Non-pigmented ciliary epithelial cell (primary cell): ENCODE measurements at places on chromosomes 11 and 22.

DNA sequence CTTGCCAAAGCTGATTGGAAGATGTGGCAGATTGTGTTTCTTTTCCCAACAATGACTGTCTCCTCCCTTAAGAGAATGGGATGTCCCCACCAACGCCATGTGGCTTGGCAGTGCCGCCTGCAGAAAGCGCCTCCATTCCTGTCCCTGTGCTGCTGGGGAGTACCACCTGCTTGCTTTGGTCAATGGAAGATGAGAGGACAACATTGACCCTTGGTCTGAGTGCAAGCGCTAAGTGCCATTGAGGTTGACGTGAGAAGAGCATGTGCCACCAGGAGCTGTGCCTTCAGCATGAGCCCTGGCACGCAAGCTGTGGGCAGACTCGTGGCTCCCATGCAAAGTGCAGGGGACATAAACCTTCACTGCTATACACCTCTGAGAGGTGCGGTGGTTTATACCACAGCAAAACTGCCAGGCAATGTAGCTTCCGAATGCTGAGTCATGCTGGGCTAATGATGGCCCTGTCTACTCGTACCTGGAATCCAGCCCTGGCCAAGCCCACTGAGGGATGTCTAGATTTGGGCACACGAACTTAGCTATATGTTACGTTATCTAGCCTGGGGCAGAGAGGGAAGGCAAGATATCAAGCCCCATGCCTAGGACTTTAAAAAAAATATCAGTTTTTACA, 41.9 kb downstream of the MYEOV start:
- DNase-seq: no peak

DNA sequence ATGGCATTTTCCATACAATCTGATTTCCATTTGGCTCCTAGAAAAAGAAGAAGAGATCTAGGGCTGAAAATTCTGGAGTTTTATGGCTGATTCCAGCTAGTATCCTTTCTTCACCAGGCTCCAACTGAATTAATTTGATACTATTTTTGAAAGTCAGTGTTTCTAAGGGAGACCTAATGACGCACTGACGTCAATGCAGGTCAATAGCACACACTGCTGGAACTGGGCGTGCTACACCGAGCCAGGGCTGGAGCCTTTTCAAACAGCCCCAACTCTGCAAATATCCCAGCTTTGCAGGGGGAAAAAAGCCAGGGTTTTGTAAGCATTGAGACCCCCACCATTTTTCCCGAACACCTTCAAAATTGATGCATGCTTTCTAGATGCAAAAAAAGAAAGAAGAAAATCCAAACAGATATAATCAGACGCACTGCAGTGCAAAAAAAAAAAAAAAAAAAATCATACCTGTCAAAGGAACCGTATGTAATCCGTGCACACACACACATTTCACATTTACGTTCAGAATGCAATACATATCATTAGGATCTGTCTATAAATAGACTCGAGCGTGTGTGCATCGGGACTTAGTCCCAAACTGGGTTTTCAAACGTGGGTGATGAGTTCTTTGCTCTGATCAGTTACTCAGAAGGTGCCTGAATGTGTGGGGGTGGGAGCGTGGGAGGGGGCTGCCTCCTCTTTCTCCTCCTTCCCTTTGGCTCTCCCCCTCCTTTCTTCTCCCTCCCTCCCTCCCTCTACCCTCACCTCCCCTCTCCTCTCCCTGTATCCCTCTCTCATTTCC, 124.5 kb upstream of the HSD17B12 start:
- DNase-seq: no peak

DNA sequence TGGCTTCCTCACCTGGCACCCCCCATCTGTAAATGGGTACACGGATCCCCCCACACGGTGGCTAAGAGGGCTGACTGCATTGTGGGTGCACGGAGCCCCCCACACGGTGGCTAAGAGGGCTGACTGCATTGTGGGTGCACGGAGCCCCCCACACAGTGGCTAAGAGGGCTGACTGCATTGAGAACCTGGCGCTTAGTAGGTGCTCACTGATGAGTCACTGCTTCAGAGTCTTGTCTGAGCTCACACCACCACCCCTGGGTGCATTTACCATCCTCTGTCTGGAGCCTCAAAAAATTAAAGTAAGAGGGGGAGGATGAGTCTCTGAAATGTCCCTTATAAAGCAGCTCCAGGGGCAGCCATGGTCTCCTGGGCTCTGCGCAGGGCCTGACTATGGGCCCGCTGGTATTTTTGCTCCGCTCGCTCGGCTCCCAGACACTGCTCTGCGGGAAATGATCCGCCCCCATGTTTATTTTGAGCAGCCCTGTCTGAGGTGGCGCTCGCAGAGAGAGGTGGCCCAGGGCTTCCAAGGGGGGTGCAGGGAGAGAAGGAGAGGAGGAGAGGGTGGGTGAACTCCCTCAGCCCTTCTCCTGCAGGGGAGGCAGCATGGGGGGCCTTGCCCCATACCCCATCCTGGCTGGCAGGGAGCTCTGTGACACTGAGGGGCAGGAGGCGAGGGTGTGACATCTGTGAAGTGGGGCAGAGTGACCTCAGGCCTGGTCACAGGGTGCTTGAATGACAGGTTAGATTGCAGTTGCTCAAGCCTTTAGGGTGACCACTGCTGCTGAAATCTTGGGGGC, 82.6 kb downstream of the CACNA1I start:
- DNase-seq: no peak

GRCh38 chr11:20597154-20597679, 2.2 kb upstream of the SLC6A5 start:
- DNase-seq: no peak

GRCh38 chr11:123526027-123526805, 96.1 kb downstream of the GRAMD1B start:
- no peak for DNase-seq

DNA sequence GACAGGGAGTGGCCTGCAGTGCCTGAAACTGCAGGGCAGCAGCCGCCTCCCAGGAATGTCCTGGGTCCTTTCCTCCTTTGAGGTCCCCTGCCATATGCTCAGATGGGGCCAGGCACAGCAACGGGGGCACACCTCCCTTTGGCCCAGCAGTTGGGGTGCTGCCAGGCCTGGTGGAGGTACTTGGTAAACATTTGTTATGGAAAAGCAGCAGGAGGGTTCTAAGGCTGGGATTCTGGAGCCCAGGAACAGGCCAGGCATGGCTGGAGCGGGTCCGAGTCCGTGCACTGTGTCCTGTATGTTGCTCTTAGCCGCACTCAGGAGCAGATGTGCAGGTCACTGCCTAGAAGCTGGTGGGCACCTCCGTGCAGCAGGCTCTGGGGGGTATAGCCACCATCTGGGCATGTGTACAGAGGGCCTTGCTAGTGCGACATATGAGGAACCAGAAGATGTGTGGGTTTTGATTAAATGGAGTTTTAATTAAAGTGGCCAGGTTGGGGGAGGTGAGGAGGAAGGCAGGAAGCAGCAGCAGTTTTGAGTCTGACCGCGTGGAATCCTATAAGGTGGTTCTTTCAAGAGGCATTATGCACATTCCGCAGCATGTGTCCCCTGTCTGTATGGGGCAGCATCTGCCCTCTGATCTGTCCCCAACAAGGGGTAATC, 1.5 kb downstream of the ADORA2A start:
- no peak for DNase-seq

GRCh38 chr22:19352766-19353165, 61.2 kb upstream of the CLTCL1 start:
- DNase-seq: no peak

- DNase-seq: no peak
Measured at GRCh38 chr22:49785046-49785521, 42.6 kb downstream of the BRD1 start.

DNA sequence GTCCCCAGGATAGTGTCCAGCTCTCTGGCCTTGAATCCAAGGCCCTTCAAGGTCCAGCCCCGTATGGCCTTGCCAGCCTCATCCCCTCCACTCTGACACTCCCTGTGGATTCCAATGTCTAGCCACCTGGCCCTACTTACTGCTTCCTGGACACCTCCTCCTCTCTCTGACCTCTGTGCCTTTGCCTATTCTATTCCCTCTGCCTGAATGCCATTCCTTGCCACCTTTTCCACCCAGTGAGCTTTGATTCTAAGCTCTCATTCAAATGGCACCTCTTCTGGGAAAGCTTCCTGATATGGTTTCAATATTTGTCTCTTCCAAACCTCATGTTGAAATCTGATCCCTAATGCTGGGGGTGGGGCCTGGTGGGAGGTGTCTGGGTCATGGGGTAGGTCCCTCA, 31.9 kb upstream of the TTLL12 start:
- DNase-seq: no peak

- no peak for DNase-seq
Measured at GRCh38 chr11:33005175-33005574, 10.5 kb upstream of the DEPDC7 start.

DNA sequence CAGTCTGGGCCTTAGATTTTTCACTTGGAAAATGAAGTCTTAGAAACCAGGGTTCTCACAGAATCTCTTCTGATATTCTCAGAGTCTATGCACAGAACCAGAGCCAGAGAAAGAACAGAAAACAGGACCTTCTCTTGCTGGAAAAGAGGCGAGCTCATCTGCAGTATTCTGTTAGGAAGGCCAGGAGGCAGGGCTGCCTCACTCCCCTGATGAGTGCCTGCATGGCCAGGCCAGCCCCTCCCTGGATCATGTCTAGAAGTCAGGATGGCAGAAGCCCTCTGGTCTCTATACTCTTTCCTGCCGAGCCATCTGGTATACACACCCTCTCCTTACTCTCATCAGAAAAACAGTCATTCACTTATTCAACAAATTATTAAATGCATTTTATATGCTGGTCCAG, 723 bp downstream of the OR51M1 start:
- no peak for DNase-seq

- peak; percentile 91 for DNase-seq
Measured at GRCh38 chr11:29527391-29527936, 489.4 kb downstream of the KCNA4 start.

GRCh38 chr11:114623720-114624119, 28.1 kb upstream of the NXPE4 start:
- DNase-seq: no peak

DNA sequence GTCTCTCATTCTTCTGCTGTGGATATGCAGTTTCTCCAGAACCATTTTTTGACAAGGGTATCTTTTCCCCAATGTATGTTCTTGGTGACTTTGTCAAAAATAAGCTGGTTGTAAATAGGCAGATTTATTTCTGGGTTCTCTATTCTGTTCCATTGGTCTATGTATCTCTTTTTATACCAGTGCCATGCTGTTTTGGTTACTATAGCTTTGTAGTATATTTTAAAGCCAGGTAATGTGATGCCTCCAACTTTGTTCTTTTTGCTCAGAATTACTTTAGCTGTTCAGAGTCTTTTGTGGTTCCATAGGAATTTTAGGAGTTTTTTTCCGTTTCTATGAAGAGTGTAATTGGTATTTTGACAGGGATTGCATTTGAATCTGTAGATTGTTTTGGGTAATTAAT, 12.4 kb downstream of the HORMAD2 start:
- DNase-seq: no peak

GRCh38 chr11:134126217-134126822, 57.4 kb downstream of the JAM3 start:
- DNase-seq: peak; percentile 79

DNA sequence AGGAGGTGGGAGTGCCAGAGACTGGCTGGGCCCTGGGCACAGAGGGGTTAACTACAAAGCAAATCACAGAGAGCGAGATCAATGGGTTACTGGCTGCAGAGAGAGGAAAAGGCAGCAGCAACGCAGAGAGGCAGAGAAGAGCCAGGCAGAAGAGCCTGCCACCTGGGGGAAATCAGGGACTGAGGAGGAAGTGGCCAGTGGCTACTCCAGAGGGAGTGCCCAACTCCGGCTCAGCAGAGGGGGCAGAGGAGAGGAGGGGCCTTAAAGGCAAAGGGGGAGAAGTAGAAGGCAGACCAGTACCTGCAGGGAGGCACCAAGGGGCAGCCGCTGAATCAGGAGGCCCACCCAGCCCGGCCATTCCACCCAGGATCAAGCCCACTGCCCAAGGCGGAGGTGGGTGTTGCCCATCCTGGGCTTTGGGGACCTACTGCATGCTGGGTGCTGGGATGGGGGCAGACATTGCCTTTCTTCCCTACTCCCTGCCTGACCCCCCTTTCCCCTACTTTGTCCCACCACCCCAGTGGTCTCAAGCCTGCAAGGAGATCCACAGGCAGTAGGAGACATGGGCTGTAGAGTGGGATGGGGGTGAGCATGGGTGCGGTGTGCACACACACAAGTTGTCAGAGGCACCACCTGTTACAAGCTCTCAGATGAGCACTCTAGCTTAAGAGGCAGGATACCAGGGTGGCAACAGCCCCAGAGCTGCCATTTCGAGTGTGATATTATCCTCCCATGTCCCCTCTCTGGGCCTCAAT, 926 bp upstream of the GALR3 start:
- DNase-seq: no peak

DNA sequence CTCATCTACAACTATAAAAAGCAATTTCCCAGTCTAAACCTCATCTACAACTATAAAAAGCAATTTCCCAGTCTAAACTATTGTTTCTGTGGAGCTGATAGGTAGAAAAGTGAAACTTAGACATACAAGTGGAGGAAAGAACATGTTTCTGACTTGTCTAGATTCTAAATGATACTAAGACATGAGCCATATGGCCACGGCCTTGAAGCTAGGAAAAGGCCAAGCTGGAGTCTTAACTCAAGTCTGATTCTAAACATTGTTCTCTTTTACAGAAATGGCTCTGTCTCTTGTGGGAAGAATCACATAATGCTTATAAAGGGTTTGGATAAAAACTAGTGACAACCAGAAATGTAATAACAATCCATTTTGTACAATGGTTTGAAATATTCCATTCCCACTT, 43.8 kb upstream of the LARGE1 start:
- no peak for DNase-seq

DNA sequence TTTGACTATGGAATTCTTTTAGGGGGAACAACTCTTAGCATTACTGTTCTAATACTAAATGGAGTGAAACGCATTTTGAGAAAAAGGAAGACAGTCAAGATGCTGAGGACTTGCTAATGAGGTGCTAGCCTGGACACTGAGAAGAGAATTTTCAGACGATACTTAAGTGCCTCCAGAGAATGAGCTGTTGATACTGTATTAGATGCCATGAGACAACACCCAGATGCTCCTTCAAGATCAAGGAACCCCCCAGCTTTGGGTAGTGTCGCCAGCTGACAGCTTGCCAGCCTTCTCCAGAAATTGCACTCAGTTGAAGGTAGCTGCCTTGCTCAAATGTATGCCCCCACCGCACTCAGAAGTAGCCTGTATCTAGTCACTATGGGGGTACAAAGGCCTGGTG, 52.5 kb upstream of the SLC36A4 start:
- DNase-seq: no peak

GRCh38 chr11:66371627-66372415, at the start of gene SLC29A2:
Gene SLC29A2 (minus strand): TSS chr11:66371760. CDS start chr11:66371591, 169 bp downstream.
- no peak for DNase-seq

DNA sequence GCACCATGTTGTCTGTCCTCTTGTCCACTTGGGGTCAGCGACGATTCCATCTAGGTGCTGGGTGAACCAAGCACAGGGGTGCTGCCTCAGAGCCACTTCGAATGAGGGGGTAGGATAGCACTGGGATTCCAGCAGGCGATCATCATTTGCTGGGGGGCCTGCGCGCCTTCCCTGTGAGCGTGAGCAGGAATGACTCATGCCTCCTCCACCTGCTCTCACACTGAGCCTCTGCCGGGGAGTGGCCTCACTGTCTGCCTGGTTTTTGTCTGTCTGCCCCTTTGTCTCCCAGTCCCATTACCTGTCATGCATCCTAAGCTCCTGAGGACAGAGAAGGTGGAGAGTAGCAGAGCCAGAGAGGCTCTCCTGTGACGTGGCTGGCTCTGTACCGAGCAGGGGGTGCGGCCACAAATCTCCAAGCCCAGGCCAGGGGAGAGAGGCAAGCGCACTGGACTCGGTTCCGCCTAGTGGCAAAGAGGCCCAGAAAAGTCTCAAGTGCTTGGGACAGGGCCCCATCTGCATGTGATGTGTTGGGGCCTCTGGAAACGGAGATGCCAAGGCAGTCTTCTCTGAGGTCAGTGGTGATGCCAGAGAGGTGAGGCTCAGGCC, 30.8 kb downstream of the RSPH14 start:
- no peak for DNase-seq
